NCI-H526 (cell line): ENCODE measurements at places on chromosomes 4 and X.

DNA sequence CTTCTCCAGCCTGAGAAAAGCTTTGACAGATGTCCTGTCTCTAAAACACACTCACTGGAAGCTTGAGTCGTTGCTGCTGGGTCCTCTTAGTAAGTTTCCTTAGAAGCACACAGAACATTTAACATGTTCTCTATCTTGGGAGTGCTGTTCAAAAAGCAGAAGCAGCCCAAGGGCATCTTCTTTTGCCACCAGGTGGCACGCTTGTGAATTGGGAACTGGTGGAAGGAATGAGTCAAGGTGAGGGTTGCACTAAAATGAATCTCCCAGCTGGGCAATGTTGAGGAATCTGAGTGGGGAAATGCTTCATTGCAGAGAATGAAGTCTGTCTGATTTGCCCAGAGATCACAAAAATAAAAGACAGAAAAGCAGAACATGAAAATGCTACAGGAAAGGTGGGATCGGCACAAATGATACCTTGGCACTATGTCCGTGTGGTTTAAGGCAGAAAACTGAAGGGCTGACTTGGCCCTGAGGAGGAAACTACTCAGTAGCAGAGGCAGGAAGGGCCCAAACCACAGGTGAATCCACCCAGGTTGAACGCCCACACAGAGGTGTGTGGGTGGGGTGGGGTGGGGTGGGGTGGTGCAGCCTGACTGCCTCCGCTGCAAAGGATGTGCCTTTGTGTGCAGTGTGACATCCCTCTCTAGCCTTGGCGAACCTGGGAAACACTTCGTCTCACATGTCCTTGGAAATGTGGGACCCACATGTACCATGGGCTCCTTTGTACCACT, 26.0 kb downstream of the KIT start:
- no peak for DNase-seq

GRCh38 chr4:6473264-6474052, 1.0 kb upstream of the PPP2R2C start:
- no peak for DNase-seq

DNA sequence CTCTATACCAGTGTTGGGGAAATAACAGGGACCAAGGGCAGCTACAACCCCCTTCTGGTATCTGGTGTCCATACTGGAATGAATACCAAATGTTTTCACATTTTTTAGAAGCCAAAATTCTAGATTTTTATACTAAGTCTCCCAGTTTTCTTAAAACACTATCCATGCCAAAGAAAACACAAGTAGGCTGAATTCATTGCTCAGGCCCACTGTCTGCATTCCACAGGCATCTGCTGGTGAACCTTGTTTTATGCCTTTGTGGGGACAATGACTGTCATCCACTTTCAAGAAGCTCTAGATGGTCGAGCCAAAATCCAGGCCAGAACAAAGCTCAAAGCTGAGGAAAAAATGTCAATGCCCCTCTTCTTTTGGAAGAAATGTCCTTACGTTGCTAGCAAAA, 213.4 kb upstream of the RASGEF1B start:
- DNase-seq = no peak

- DNase-seq = no peak
Observed at GRCh38 chr4:44150091-44150576, 298.5 kb downstream of the KCTD8 start.

DNA sequence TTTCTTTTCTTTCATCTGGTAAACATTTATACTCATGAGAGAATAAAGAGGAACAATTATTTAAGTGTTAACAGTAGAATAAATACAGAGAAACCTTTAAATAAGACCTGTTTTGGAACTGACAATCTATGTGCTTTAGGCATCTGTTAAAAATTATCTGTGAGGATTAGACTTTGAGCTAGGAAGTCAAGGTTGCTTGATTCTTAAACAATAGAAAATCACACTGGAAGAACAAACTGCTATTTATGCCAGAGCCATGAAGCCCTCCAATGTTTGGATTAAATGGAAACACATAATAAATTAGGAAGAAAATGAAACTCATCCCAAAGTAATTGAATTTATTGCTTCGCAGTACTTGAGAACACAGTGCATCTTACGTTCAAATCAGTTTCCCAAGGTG, 207.2 kb upstream of the NPY2R start:
- no peak for DNase-seq

GRCh38 chr4:153641532-153641931, 42.5 kb upstream of the TLR2 start:
- DNase-seq = no peak

- DNase-seq = peak; percentile 56
Observed at GRCh38 chr4:15003891-15004738, 1.8 kb downstream of the CPEB2 start.

DNA sequence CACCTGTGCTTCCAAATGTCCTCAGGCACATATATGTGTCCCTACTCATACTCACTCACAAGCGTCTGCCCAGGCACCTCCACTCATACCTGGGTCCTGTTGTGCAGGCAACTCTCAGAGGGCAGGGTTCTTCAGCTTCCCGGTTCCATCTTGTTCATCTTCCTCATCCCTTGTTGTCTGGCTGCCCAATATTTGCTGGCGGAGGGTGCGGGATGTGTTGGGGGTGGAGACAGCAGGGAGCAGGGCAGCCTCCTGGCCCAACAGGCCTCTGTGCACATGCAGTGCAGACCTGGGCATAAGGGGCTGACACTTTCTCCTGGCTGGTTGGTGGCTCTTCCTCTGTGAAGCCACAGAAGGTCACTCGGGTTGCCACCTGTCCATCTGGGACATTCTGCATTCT, 32.1 kb downstream of the NBDY start:
- no peak for DNase-seq

DNA sequence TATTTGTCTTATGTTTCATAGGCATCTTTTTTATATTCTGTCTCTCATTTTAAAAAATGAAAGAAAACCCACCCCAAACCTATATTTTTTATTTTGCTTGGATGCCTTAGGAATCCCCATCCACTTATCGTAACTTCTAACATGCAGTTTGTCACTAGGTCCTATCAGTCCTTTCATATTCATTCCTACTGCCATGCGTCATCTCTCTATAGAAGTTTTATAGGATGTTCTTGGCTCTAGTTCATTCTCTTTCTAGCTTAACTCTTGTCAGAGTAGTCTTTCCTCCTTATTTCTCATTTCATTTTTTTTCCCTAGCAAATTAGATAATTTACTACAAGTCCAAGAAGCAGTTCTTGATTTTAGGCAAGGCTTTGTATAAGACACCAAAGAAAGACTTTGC, 92.7 kb downstream of the LARP1B start:
- DNase-seq = no peak

DNA sequence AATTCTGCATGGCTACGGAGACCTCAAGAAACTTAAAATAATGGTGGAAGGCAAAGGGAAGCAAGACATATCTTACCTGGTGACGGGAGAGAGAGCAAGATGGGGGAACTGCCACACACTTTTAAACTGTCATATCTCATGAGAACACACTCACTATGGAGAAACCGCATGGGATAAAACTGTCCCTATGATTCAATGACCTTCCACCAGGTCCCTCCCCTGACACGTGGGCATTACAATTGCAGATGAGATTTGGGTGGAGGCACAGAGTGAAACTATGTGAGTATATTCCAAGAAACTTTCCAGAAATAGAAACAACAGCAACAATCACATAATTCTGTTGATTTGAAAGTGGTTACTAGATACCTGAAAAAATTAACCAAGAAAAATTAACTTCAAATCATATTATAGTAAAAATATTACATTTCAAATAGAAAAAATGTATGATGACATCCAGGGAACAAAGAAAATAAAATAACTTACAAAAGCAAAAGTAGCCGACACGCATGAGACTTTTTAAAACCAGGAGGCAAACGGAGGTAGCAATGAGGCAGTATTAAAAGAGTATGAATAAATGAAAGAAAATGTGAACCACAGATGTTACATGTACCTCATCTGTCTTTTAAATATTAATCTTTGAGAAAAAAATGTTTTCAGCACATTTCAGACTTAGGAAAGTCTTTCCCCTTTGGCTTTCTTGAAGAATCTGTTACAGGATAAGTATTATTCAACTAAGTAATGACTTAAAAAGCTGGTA, 879.5 kb downstream of the TECRL start:
- DNase-seq = no peak

- DNase-seq = no peak
Observed at GRCh38 chr4:122119739-122120138, 32.4 kb upstream of the BLTP1 start.

GRCh38 chr4:55346851-55347255, 811 bp downstream of the SRD5A3 start:
- DNase-seq = no peak

GRCh38 chr4:113969709-113970334, 9.6 kb downstream of the ARSJ start:
- no peak for DNase-seq

- DNase-seq = no peak
Observed at GRCh38 chrX:31232506-31232905, 160.7 kb upstream of the FTHL17 start.

DNA sequence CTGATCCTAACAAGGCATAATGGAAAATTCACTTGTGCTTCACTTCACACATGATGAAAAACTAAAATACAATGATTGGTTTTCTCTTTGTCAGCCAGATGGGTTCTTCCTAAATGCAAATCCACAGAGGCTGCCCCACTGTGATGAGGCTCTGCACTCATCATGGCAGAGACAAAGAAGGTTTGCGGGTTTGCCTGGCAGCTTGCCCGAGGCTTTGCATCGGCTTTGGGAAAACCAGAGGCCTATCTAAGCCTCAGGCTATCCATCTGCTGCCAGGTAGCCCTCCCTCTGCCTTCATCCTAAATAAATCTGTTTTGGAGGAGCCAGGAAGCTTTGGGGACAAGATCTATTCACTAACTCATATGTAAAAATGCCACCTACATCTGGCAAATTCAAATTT, 244.2 kb downstream of the PACRGL start:
- DNase-seq = no peak

GRCh38 chrX:39808471-39808917, 289.3 kb downstream of the BCOR start:
- DNase-seq = no peak

DNA sequence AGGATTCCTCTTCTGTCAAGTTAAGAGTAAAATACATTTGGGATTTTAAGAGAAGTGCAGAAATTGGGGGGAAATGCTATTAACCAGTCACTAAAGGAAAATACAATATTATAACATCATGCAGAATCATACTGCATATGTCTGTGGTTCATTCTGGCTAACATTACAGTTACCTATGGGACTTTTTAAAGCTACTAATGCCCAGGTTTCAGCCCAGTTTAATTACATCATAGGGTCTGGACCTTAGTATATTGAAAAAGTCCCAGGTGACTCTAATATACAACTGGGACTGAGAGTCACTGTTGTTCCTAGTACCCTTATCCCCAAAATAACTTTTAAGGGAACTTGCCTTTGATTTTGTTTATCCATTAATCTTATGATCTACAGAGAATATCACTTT, 10.0 kb downstream of the ABCE1 start:
- no peak for DNase-seq

GRCh38 chr4:123553733-123554637, 157.4 kb downstream of the SPRY1 start:
- DNase-seq = no peak

- DNase-seq = no peak
Observed at GRCh38 chr4:103076747-103077347, at the start of gene SLC9B2. SLC9B2 (minus strand) TSS chr4:103076761; CDS start chr4:103067550, 9,211 bp downstream.

DNA sequence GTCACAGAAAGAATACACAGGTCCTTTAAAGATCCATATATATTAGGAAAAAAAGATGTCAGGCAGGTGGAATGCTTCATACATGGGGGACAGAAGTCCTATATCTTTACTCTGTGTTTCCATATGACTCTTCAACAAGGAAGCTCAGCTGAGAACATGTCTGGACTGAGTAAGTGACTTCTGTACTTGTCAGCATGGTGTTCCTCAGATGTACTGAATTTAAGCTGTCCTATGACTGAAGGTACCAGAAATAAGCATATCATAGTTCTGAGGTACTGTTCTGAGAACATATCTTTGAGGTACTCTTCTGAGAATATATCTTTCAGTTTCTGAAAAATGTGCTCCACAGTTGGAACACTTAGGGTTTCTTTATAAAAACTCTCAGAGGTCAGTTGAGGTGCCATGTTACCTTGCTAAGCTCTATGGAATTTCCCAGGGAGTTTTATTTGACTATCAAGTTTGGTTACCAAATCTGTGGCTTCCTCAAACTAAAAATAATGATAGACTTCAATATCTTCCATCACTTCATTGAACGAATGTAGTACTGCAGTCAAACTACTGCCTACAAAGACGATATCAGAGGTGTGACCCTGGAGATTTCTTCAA, 597.2 kb upstream of the GNPDA2 start:
- no peak for DNase-seq

DNA sequence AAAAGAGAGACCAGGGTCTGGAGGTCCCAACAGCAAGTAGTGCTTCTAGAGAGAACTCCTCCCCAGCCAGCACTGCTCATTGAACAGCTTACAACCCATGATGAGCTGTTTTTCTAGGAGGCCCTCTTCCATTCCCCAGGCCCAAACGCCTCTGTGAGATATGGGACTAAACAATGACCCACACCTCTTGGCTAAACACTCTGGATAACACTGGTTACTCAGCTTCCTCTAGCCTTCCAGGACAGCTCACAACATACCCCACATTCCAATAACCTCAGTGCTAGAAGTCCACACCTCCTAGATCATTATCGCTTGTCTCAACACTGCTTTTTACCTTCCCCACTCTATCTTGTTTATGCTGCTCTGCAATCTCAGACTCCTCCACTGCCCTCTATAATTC, 35.4 kb upstream of the PGRMC2 start:
- DNase-seq = no peak

- no peak for DNase-seq
Observed at GRCh38 chrX:107470198-107470597, 20.7 kb downstream of the FRMPD3 start.

- no peak for DNase-seq
Observed at GRCh38 chrX:5936438-5936837, 292.2 kb downstream of the NLGN4X start.

GRCh38 chr4:7025040-7025602, 18.1 kb upstream of the TADA2B start:
- DNase-seq = no peak

- DNase-seq = no peak
Observed at GRCh38 chr4:159209249-159209648, 106.4 kb downstream of the RAPGEF2 start.

DNA sequence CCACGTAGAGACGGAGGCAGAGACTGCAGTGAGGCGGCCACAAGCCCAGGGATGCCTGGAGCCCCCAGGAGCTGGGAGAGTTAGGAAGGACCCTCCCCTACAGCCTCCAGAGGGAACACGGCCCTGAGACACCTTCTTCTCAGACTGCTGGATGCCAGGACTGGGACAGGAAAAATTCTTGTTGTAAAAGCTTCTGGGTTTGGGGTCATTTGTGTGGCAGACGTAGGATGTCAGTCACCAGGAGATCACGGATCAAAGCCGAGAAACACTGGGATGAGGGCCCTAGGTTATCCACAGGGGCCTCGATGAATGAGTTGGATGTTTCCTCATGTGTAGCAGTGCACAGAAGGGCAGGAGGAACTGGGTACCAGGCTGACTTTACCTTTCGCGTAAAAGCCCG, 163.7 kb downstream of the SHOX start:
- no peak for DNase-seq

- no peak for DNase-seq
Observed at GRCh38 chrX:2387614-2388239, 113.0 kb downstream of the DHRSX start.

- no peak for DNase-seq
Observed at GRCh38 chr4:80900908-80901307, 129.6 kb upstream of the BMP3 start.

- no peak for DNase-seq
Observed at GRCh38 chr4:131113704-131114103, 2017.8 kb downstream of the C4orf33 start.

GRCh38 chr4:15976456-15977447, 13.8 kb upstream of the FGFBP2 start:
- no peak for DNase-seq
